ENCODE measurements at places on chromosomes 2 and 18. TPM values are rescaled to one million over a fixed set of nuclear protein-coding genes. Genes with fewer than 3 reads are reported as not detected.

C2orf81 gene
- not detected for total RNA-seq

DNA sequence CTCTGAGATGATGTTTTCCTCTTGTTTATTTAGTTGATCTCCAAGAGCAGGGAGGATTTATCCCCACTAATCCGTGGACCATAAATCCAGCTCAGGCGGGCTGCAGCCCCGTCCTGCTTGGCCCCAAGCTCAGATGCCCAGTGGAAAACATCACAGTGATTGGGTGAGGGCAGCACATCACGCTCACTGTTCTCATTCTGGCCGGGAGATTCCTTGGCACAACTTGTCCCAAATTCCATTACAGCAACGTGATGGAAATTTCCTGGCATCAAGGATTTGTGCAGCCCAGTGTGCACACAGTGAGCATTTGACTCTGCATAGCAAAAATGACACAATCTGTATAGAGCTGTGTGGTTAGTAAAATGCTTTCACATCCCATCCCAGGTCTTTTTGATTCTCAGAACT lies 96.8 kb downstream of the VAPA start:
- no peaks in the 10 kb centered on the region for H3K27me3 ChIP-seq
- H3K4me3 ChIP-seq = no peak overlapping the region
- peaks cover 10% of the 10 kb centered on the region for H3K4me1 ChIP-seq
- H3K27ac ChIP-seq = peak overlapping the region; percentile 83
- peak; percentile 75 for DNase-seq

DNA sequence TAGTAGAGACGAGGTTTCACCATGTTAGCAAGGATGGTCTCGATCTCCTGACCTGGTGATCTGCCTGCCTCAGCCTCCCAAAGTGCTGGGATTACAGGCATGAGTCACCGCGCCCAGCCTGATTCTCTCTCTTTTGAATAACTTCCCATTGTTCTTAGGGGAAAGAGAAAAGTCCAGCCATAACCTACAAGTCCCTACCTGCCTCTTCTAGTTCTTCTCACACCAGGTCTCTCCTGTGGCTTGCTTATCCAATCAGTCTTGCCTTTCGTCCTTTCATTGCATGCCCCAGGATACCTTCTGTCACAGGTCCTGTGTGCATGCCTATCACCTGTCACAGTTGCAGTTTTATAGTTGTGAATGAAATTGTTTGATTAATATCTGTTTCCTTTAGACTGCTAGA lies 148.1 kb downstream of the SLC4A3 start:
- no peaks in the 10 kb centered on the region for H3K27me3 ChIP-seq
- H3K4me3 ChIP-seq = no peak overlapping the region
- H3K27ac ChIP-seq = no peak overlapping the region
- no peaks in the 10 kb centered on the region for H3K4me1 ChIP-seq

CYP26B1 gene
- not detected for total RNA-seq

DNA sequence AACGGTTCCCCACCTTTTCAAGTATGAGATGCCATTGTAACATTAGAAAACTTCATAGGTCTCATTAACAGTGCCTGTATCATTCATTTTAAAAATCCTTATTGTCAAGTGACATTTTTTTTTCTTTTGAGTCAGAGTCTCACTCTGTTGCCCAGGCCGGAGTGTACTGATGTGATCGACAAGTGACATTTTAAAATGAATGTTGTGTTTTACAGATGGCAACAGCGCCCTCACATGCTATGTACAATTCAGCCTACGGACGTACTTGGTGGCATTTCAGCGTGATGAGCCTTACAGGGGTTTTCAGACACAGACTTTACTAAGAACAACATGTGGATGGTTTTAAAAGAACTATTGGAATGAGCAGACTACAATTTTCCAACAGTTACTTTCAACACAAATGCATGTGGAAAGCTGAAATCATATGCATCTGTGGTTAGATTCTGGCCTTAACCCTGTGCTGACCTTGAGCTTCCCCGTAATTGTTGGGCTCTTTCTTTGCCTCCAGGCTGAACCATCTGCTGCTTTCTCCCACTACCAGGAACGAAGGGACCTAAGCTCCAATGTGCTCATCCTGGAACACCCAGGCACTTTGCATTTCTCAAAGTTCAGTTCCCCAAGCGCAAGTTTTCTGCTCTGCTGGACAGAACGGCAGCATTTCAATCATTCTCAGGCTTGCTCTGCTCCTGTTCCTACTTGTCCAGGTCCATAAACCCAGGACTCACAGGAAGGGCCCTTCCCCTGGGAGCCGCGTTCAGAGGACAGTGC lies 119.9 kb upstream of the NDUFV2 start:
- no peak overlapping the region for H3K4me3 ChIP-seq
- no peaks in the 10 kb centered on the region for H3K4me1 ChIP-seq
- no peak for DNase-seq
- H3K27me3 ChIP-seq = no peaks in the 10 kb centered on the region
- no peak overlapping the region for H3K27ac ChIP-seq
- H3K36me3 ChIP-seq = no peaks in the 10 kb centered on the region

DNA sequence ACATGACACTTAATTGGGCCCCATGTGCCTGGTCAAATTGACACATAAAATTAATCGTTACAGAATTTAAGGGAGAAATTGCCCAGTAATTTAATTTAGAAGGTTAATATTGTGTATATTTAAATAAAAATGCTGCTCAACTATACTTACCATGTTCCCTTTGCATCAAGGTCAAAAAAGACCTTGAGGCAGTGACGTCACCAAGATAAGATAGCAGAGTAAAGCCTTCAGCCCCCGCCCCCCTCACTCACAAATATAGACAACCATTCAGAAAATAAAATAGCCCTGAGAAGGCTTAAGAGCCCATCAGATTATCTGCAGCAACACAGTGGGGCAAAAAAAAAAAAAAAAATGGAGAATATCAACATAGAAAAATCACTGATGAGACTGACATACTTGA lies 785.7 kb downstream of the CCDC85A start:
- no peak overlapping the region for H3K4me3 ChIP-seq
- no peak overlapping the region for H3K27ac ChIP-seq
- DNase-seq = no peak
- H3K36me3 ChIP-seq = no peaks in the 10 kb centered on the region

SERPINB3 gene
- total RNA-seq = not detected

LINC00305 gene
- total RNA-seq = not detected

DNA sequence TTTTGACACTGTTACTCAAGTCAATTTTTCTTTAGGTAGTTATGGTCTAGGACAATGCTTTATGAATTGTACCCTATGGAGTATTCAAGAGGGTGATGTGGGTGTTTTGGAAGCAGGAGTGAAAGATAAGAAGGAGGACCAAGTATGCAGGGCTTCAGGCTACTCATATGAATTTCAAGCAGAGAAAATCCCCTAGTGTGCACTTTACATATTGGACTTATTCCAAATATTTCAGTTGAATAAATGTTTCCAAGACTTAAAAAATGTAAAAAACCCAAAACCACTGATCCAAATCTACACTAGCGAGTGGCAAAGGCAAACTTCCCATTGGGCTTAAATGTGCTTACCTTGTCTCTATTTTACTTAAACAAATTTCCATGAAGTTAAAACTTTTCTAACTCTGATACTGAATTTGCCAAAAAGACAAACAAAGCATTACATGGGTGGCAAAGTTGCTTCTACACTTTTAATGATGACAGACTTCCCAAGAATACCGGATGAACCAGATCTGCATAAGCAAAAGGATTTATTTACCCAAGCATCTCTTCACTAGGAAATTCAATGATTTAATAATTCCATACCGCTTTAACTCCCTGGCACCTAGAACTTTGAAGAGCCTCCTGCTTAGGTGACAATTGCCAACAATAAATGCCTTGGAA lies 1233.5 kb upstream of the NXPH2 start:
- H3K4me1 ChIP-seq = no peaks in the 10 kb centered on the region
- H3K36me3 ChIP-seq = no peaks in the 10 kb centered on the region
- H3K27me3 ChIP-seq = no peaks in the 10 kb centered on the region
- DNase-seq = no peak
- H3K27ac ChIP-seq = no peak overlapping the region
- H3K4me3 ChIP-seq = no peak overlapping the region

GRCh38 chr2:236608710-236609109 lies 39.1 kb downstream of the ACKR3 start:
- no peaks in the 10 kb centered on the region for H3K27me3 ChIP-seq
- no peaks in the 10 kb centered on the region for H3K4me1 ChIP-seq
- no peaks in the 10 kb centered on the region for H3K36me3 ChIP-seq
- H3K4me3 ChIP-seq = no peak overlapping the region
- DNase-seq = no peak
- no peak overlapping the region for H3K27ac ChIP-seq

CHRNG gene
- not detected for total RNA-seq

TMEM214 gene
- 96.2 TPM for total RNA-seq

TCF7L1 gene
- 10.2 TPM for total RNA-seq

DNA sequence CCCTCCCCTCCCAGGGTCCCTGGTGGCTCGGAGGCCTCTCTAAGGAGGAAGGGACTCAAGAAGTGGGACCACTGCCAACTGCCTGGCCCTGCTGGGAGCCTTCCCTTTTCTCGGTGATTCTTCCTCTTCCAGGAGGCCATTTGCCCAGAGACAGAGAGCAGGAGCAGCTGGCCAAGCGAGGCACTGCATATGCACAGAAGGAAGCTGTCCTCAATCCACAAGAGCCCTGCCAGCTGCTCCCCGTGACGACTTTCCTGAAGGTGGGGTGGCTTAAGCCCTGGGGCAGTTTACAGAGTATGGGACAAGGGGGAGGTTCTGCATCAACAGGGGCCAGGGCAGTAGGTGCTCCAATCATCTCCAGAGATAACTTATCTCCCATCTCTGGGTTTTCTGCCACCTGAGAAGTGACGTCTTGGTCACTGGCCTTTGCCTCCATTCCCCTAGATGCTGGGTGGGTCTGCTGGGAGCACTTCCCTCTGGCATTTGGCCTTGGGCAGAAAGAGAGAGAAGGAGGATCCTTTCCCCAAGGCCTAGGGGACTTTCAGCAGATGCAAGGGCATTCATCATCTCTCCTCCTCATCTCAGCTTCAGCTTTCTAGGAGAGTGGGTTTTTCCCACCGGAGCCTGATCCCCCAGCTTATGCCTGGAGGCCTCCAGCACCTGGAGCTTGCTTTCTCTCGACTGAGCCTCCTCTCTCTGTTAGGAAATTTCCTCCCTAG lies 28.5 kb downstream of the CIB4 start:
- H3K27ac ChIP-seq = no peak overlapping the region
- DNase-seq = no peak
- no peaks in the 10 kb centered on the region for H3K36me3 ChIP-seq
- no peaks in the 10 kb centered on the region for H3K4me1 ChIP-seq

DNA sequence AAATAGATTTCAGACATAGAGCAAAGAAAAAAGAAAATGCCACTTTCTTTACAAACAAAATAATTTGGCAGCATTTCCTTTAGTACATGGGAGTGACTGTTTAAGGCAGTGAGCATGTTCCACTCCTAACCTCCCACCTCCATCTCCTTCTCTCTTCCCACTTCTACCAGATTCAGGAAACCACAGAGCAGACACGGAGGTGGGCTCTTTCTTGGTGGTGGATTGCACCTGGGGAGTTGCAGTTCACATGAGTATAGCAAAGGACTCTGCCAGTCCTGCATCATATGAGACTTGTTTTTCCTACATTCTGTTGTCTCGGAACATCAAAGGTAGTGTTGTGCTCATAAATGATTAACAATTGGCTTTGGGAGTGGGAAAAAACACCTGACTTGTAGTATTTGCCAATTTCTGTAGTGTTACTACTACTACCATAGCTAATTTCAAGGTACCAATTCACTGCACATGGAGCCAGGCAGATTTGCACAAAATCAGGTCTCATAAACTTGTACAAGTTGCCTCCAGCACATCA lies 137.2 kb downstream of the SPP2 start:
- H3K4me3 ChIP-seq = no peak overlapping the region
- no peaks in the 10 kb centered on the region for H3K27me3 ChIP-seq

HYCC2 gene
- total RNA-seq = 33.4 TPM

- no peak for DNase-seq
- no peaks in the 10 kb centered on the region for H3K36me3 ChIP-seq
- no peaks in the 10 kb centered on the region for H3K27me3 ChIP-seq
- no peaks in the 10 kb centered on the region for H3K4me1 ChIP-seq
- no peak overlapping the region for H3K27ac ChIP-seq
These were observed 46.9 kb downstream of the CABYR start for GRCh38 chr18:24185805-24186204.

LYPD6 gene
- total RNA-seq = 0.29 TPM

- H3K27ac ChIP-seq = no peak overlapping the region
- no peaks in the 10 kb centered on the region for H3K4me1 ChIP-seq
- DNase-seq = no peak
- no peak overlapping the region for H3K4me3 ChIP-seq
These were observed 617.7 kb downstream of the MBD2 start for GRCh38 chr18:53606792-53607191.

DNA sequence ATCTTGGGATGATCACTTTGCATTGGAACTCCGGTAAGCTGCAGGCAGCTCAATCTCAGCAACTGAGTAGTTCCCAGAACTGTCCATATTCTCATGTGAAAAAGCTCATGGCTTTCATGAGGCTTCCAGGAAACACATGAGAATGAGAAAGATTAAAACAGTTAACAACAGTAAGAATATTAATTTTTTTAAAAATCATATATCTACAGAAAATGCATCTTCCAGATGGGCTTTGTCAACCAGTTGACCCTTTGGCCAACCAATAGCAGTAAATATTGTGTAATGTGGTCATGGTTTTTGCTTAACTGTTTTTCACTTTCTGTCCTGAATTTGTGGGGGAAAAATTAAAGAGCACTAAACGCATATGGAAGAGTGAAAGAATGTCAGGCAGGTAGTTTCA lies 131.2 kb upstream of the CCDC195 start:
- H3K36me3 ChIP-seq = no peaks in the 10 kb centered on the region
- DNase-seq = no peak
- H3K27ac ChIP-seq = no peak overlapping the region
- H3K27me3 ChIP-seq = no peaks in the 10 kb centered on the region

DNA sequence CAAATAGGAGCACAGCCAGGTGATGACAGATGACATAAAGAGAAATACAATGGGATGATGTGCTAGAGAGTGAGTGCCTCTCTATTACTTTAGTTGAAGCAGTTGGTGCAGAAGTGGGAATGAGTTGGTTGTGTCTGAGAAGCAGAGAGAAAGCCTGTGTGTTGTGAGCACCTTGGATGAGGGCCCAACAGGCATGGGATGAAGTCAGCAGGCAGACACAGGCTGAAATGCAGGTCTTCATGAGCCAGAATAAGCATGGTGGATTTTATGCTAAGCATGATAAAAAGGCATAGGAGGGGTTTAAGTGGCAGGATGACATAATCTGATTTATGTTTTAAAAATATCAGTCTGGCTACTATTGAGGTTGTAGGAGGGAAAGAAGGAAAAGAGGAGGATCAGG lies 71.5 kb downstream of the KLHL14 start:
- H3K36me3 ChIP-seq = no peaks in the 10 kb centered on the region
- no peak overlapping the region for H3K27ac ChIP-seq

GRCh38 chr2:148451046-148451445 lies 193.5 kb upstream of the EPC2 start:
- no peak for DNase-seq
- H3K27ac ChIP-seq = no peak overlapping the region

IGFBP2 gene
- total RNA-seq = 398 TPM

DNA sequence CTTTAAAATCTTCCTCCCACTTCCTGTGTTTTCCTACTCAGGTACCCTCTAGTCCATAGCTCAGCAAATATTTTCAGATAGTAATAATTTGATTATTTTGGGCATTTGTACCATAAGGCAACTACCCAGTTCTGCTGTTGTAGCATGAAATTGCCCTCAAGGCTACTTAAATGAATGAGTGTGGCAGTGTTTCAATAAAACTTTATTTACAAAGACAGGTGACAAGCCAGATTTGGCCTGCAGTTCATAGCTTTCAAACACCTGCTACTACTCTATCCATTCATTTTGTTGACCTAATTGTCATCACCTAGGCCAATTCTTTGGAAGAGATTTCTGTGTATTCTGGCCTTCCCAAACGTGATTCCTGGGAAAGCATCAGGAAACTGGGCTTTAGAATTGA lies 28.9 kb downstream of the NYAP2 start:
- H3K36me3 ChIP-seq = no peaks in the 10 kb centered on the region
- no peaks in the 10 kb centered on the region for H3K4me1 ChIP-seq
- DNase-seq = no peak
- no peaks in the 10 kb centered on the region for H3K27me3 ChIP-seq
- no peak overlapping the region for H3K4me3 ChIP-seq

PPP4R3B gene
- total RNA-seq = 73.1 TPM
